ENCODE measurements at places on chromosomes 4 and X. TPM values are rescaled to one million over a fixed set of nuclear protein-coding genes. Genes with fewer than 3 reads are reported as not detected.

Gene USP53
- total RNA-seq, result 9.3 TPM

Gene NUDT6
- total RNA-seq, result 3.0 TPM

GRCh38 chr4:152773953-152774352 lies 5.6 kb downstream of the TIGD4 start:
- DNase-seq, result no peak

Gene GUCY1A1
- 4.1 TPM for total RNA-seq

GRCh38 chrX:101605728-101606127 lies 12.1 kb downstream of the ARMCX6 start:
- no peak for DNase-seq

Gene PHKA2
- total RNA-seq, result 45.9 TPM

Gene CTAG2
- total RNA-seq, result not detected
